ENCODE measurements at places on chromosomes 11 and 22.
A peak's percentile ranks its signal among the peaks of the same experiment; 100 is the strongest.

DNA sequence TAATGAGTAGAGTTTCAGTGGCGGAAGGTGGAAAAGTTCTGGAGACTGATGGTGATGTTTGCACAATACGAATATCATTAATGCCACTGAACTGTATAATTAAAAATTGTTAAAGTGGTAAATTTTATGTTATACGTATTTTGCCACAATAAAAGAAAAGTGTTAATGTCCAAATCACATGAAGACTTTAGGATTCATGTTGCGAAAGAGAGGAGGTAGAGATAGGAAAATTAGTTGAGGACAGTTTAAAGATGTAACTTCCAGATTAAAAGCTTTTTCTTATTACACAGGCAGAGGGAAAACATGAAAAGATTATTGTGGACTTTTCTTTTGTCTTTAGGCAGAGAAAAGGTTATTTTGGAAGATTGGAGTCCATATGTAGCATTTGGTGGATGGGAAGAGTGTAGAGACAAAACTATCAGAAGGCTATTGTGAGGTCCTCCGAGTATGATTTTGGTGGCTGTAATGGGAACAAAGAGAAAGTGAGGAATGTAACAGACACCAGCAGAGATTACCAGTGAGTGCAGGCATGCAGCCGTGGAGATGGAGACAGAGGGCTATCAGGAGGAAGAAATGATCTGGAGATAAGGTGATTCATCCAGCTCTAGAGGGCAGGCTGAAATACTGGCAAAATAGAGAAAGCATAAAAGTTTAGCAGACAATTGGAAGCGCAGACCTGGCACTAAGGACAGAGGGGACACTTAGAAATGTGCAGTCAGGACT is 12.5 kb downstream of the VPS26B start:
- no peak for DNase-seq

DNA sequence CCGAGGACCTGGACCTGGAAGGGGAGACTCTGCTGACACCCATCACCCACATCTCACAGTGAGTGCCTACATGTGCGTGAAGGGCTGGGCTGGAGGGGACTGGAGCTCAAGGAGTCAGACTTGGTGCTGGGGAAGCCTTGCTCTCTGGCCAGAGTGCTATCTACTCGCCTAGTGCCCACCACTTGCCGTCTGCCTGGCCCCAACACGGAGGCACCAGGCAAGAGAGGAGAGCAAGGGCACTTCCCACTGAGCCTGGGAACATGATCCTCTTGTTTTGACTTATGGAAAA is 37.8 kb downstream of the KCNQ1OT1 start:
- DNase-seq, result no peak

- peak; percentile 70 for DNase-seq
Observed at GRCh38 chr22:44180706-44181032, at the start of gene PARVG. PARVG (plus strand) TSS chr22:44180925; CDS start chr22:44183330, 2,405 bp downstream.

GRCh38 chr11:110311783-110312579 is 15.6 kb upstream of the RDX start:
- no peak for DNase-seq

DNA sequence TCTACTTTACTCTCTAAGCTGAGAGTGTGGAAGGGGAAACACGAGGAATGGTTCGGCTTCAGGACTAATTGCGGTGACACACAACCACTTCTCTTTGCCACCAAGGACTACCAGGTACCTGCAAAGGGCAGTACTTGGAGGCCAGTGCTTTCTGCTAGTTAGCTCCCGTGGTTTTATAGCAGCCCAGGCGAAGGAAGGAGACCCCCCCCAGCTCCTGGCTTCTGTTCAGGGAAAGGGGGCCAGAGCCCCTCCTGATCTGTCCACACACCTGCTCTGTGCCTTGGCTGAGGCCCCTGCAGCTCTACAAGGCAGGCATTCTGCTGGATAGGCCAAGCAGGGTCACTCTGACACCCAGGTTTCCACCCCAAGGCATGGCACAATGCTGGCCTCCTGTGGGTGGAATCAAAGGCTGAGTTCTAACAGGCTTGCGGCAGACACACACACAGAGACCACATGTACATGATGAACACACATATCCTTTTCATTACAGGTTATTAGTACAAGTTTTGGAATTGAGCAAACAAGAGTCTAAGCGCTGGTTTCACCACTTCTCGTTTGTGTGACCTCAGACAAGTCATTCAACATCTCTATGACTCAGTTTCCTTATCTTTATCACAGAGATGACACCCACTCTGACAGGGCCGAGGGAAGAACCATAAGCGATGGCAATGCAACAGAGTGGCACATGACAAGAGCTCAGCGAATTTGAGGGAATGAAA is 7.5 kb downstream of the SERPIND1 start:
- no peak for DNase-seq

- no peak for DNase-seq
Observed at GRCh38 chr22:20240447-20240764, 27.7 kb downstream of the RTN4R start.

DNA sequence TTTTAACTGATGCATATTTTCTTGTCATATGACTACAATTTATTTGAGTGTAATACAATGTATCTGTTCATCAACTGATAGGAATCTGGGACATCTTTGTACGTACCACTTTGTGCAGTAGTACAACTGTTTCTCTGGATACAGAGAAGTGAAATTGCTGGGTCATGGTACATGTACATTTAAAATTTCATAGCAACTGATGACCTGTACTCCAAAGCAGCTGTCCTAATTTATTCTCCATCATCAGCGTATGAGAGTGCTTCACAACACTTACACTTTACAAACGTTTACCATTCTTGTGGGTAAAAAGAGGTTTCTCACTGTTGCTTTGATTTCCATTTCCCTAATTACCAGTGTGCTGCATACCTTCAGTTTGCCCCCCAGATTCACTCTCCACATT is 552.8 kb upstream of the CADM1 start:
- DNase-seq, result no peak

DNA sequence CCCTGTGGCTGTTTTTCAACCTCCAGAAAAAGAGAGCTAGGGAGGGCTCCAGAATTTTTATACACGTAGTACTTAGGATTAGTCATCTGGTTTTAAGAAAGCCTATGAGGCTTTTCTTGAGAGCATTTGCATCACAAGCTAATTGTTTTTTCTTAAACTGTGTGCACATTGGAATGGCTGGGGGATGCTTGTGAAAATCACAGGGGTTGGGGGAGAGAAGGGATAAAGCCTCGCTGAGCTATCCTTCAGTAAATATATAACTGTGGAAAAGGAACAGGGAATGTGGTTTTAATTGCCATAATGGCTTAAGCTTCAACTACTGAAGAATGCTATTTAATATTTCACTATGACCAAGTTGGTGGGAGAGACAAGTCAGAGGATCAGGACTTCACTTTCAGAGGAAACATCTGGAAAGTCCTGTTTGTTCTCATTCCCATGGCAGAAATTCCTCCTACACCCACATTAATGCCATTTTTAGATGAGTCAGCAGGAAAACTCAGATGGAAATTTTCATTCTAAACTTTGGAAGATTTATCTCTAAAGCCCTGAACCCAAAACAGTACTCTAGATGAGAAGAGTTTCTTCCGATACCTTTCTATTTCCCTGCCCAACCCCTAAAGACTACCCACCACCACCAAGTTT is 591.3 kb downstream of the LRRC4C start:
- DNase-seq, result no peak

DNA sequence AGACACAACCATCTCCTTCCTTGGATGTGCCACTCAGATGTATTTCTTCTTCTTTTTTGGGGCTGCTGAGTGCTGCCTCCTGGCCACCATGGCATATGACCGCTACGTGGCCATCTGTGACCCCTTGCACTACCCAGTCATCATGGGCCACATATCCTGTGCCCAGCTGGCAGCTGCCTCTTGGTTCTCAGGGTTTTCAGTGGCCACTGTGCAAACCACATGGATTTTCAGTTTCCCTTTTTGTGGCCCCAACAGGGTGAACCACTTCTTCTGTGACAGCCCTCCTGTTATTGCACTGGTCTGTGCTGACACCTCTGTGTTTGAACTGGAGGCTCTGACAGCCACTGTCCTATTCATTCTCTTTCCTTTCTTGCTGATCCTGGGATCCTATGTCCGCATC is 489 bp downstream of the OR10A4 start:
- no peak for DNase-seq

GRCh38 chr11:120326228-120326627 is 1.1 kb downstream of the TLCD5 start:
- no peak for DNase-seq

GRCh38 chr11:84655712-84656111 is 971.4 kb downstream of the DLG2 start:
- no peak for DNase-seq

DNA sequence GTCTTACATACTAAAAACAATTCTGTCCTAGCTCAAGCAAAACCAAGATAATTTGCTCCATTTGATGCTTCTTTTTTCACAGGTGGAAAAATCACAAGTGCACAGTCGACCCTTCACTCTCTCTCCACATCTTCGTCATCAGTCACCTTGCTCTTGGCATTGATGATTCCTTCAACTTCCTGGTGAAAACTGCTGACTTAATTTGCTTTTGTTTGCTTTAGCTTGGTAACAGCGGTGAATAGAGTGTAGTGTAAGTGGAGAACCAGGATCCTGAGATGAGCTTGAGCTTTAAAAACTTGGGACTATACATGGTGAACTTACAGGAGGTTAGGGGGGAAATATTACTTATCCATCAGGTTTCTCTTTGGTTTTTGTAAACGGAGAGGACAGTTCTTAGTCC is 331.1 kb upstream of the ARHGAP42 start:
- DNase-seq, result no peak

GRCh38 chr22:49331223-49331815 is 496.4 kb downstream of the BRD1 start:
- no peak for DNase-seq

DNA sequence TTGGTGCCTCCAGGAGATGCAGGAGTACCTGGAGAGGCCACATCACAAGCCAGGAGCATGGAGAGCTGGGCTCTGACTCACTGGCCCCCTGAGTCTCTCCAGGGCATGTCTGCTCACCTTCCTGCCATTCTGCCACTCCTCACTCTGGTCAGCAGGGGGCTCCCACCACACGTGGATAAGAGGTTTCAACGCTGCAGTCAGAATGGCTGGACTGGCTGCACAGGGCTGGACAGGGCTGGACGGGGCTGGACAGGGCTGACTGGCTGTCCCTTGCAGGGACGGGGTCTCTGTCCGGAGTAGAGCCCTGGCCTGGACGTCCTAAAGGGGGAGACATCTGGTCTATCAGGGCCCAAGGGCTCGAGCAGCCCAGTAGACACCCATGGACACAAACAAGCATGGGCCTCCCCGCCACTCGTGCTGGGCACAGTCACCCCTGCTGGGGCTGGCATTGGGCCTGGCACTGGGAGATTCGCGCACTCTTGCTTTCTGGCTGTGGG is 34.6 kb downstream of the CYTH4 start:
- peak; percentile 91 for DNase-seq

DNA sequence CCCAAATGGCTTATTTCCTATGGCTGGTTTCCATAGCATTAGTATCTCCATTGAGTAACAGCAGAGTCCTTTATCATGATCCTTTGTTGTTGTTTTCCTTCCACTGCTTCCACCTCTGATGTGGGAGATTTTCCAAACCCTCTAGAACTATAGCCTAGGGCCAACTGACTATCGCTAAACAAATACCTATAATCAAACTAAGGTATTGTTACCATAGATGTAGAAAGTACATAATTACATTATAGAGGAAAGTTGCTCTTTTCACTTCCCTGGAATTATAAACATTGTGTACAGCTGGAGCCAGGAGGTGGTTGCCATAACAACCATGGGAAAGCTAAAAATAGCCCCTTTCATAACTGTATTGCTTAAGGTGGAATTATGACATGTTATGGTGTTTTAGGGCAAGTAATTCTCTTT is 47.0 kb upstream of the ALKBH3 start:
- DNase-seq, result no peak

DNA sequence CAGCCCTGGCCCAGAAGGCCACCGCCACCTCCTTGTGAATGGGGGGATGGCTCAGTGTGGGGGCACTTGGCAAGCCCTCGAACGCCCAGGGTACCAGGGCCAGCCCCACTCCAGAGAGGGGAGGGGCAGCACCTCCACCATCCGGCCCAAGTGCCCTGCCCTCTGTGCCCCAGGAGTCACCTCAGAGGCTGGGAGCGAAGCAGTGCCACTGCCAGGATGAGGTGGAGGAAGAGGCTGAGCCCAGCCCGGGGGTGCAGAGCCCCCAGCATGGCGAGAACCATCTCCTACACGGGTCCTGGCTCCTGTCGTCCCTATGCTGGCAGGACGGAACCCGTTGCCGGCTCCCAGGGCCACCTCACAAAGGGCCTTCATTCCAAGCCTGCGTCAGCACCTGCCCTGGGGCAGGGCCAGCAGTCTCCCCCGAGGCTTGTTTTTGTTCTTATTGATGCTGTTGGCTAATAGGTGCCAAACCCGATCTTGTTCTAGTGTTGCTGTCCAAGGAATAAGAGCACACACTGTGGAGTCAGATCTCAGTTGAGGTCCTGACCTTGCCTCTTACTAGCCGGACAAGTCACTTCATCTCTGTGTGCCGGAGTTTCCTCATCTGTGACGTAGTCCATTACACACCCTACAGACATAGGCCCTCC is at the start of gene FREY1:
FREY1 (minus strand) TSS at position 307 of the 647 bp plus-strand sequence; CDS start at position 281, 26 bp downstream.
- peak; percentile 52 for DNase-seq

All from Karpas-422 (cell line).